Coronary artery (tissue), 2 donors: ENCODE measurements at places on chromosomes 2 and 18.

DNA sequence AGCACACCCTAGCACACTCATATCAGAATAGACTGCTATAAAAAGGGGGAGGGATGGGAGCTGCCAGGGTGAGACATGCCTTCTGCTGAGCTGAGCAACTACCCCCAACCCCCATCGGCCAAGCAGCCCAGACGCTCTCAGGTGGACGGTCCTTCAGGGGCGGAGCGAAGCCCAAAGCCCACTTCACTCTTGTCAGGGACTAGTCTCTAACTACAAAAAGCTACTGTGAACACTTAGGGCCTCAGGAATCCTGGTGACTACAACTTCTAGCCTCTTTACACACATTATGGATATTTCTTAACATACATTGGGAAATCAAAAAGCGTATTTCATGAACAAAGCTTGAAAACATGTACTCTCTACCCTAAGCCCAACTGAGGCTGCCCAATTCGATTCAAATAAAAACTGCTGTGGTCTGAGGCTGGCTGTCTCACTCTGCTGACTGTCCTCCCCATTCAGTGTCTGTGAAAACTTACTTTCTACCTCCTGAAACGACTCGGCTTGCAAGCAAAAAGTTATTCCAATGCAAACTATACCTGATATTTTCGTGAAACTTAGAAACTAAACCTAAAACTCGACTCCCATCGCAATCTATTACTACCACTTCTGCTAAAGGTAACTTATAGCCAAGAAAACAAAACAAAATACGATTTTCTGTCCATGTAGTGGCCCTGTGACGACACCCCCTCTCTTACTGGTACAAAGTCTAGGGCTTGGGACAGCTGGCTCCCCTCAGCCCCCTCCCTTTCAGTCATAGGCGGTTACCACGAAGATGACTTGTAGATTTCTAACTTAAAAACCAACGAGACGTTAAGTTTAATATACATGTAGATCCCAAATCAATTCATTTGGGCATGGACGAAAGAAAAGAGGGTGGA is 1.2 kb downstream of the SERTAD2 start:
- DNase-seq, result no peak

- DNase-seq, result no peak
Measured at GRCh38 chr2:12931186-12931844, 214.6 kb downstream of the TRIB2 start.

GRCh38 chr2:62363166-62363565 is 142.8 kb downstream of the TMEM17 start:
- DNase-seq, result no peak

GRCh38 chr2:134669731-134670669 is 48.8 kb downstream of the TMEM163 start:
- peak; percentile 67 for DNase-seq

DNA sequence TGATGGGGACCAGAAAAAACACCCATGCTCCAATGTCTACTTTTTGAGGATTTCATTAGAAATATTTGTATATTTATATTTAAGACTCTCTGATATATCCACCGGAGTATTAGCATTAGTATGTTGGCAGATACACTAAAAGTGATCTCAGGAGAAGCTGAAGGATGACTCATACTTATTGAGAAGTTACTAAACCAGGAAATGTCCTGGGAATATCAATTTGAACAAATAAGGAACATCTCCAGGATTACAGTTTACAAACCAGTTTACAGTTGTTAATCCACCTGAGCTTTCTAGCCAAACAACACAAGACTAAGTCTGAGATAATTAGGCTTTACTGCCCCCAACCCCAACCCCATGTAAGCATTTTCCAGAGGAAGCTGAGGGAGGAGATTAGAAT is 16.1 kb upstream of the DPP4 start:
- DNase-seq, result no peak
